Epithelial cell of esophagus (primary cell): ENCODE measurements at places on chromosomes 7 and 10.

DNA sequence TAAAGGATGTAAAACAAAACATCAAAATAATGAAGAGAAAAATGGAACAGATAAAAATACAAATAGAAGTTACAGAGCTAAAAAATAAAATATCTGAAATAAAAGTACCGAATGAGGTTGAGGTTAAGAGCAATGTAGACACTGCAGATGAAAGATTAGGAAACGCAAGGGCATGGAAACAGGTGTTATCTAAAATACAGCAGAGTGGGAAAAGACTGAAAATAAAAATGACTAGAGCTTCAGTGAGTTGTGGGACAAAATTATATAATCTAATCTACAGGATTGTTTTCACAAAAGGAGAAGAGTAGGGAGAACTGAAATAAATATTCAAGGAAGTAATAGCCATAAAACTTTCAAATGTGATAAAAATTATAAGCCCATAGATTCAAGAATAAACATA lies 123.8 kb downstream of the PTEN start:
- no peak for DNase-seq

DNA sequence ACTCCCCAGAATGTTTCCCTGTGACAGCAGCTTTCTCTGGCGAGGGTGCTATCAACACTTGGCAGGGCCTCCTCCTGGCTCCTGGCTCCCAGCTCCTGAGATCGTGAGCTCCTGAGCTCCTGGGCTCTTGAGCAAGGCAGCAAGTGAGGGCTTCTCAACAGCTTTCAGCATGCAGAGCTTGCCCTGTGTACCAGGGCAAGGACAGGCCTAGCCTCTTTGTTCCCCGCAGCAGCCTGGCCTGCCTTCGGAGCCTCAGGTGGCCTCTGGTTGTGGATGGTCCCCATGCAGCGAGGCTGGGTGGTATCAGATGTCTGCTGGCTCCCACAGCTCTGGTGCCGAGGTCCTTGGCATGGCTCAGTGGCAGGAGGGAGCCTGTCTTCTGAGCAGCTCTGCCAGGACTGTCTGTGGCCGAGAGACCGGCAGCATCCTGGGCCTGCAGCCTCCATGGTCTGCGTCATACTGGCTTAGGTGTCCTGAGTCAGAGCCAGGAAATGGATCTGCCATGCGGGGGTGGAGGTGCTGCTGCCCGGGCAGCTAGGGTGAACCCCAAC lies 44.2 kb downstream of the ZMIZ1 start:
- DNase-seq, result peak; percentile 90

DNA sequence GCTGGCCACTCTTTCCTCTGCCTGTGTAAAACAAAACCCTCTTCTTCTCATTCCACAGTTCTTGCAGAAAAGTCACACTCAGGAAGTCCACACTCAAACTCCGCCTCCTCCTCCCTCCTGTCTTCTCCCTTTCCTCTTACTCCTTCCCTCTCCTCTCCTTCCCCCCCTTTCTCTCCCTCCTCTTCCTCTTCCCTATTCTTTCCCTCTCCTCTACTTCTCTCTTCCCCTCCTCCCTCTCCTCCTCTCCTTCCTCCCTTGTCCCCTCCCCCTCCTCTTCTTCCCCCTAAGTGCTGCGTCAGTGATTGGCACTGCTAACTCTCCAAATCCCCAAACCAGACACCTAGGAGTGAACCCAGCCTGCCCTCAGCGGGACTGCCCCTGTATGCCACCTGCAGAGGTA lies 67.0 kb downstream of the ZNF467 start:
- DNase-seq, result no peak

- DNase-seq, result no peak
Measured at GRCh38 chr10:91032611-91033206, 111.8 kb upstream of the ANKRD1 start.

DNA sequence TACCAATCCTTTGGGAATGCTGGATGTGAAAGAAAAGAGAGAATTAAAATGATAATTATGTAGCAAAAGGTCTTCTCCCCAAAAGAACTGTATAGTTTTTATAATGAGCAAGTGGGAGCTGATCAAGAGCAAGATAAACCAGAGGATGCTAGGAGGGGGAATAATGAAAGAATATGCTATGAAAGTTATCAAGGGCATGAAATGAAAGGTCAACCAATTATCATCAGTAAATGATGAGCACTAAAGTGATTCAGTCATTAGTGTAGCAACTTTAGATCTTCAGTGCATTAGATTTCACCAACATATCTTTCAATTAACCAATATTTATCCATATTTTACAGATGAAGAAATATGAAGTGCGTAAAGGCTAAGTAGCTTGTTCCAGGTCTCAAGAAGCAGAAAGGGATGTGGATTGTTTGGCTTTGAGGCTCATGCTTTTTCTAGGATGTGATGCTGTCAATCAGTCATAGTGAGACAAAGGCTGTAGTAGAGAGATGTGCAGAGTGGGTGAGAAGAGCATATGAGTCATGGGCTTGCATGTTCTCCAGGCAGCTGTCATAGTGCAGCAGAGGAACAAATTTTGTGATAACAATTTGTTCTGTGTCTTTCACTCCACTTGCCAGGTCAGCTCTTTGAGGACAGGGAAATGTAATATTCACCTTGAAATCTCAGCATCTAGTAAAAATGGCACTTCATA lies 5.7 kb upstream of the OR2F2 start:
- DNase-seq, result peak; percentile 36

GRCh38 chr10:129380279-129380678 lies 86.8 kb upstream of the MGMT start:
- no peak for DNase-seq

- DNase-seq, result peak; percentile 99
Measured at GRCh38 chr7:25854608-25855497, 297.1 kb upstream of the NFE2L3 start.

GRCh38 chr7:47435889-47436312 lies 146.0 kb downstream of the TNS3 start:
- DNase-seq, result peak; percentile 78

- DNase-seq, result peak; percentile 34
Measured at GRCh38 chr10:8071006-8071405, 16.5 kb downstream of the GATA3 start.

DNA sequence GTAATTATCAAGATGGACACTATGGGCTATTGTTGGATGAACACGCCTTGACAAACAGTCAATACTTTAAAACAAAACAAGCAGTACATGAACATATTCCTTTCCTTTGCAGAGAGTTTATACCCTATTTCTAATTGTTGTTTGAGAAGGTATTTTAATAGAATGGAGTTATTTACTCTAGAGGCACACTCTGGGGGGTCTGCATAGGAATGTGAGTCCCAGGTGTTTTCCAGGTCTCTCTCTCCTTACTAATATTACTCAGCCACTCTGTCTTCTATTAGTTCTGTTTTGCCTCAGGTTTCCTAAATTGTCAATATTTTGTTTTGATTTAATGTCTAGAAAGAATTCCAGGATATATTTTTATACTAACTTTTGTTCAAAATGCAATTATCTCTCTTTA lies 1091.4 kb downstream of the CNTNAP2 start:
- no peak for DNase-seq

- DNase-seq, result no peak
Measured at GRCh38 chr10:96270571-96270970, 798 bp downstream of the BLNK start.

GRCh38 chr10:23493711-23494110 lies 54.8 kb downstream of the OTUD1 start:
- no peak for DNase-seq

DNA sequence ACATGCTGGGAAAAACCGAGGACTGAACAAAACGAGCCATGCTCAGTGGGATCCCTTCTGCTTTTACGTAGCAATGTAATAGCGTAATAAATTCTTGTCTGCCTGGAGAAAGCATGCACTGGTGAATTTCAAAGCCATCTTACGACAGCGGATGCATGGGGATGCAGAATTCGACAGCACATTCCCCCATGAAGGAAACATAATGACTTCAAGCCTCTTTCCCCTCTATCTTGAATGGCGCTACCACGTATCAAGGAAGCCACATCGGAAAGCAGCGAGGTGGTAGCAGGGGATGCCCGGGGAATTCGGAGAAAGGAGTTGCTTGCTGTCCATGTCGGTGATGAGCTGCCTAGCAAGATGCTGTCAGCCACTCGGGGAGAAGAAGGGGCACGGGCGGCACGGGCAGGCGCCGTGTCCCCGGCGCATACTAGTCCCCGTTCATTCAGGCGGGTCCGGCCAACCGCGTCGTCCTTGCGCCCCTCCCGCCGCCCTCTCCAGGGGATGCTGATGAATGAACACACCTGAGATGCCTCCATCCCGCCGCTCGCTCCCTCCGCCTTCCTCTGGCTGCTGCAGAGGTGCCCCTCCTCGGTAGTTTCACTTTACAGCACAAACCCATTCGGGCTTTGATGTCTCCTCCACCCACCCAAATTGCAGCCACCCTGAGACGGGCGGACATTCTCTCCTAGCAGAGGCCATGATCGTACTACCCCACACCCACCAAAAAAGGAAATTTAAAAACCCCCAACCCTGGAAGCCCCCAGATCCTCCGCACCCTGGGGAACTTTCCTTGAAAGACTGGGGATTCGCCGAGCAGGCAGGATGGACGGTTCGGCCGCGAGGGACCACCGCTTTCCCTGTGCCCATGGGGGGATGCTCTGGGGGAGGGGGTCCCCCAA lies 644 bp downstream of the SORBS1 start:
- DNase-seq, result peak; percentile 21

GRCh38 chr10:97937928-97938327 lies 88.3 kb downstream of the GOLGA7B start:
- no peak for DNase-seq
